ENCODE measurements at places on chromosomes 13 and 19.

GRCh38 chr13:75512253-75512652 lies 25.4 kb downstream of the COMMD6 start:
- no peak for DNase-seq

DNA sequence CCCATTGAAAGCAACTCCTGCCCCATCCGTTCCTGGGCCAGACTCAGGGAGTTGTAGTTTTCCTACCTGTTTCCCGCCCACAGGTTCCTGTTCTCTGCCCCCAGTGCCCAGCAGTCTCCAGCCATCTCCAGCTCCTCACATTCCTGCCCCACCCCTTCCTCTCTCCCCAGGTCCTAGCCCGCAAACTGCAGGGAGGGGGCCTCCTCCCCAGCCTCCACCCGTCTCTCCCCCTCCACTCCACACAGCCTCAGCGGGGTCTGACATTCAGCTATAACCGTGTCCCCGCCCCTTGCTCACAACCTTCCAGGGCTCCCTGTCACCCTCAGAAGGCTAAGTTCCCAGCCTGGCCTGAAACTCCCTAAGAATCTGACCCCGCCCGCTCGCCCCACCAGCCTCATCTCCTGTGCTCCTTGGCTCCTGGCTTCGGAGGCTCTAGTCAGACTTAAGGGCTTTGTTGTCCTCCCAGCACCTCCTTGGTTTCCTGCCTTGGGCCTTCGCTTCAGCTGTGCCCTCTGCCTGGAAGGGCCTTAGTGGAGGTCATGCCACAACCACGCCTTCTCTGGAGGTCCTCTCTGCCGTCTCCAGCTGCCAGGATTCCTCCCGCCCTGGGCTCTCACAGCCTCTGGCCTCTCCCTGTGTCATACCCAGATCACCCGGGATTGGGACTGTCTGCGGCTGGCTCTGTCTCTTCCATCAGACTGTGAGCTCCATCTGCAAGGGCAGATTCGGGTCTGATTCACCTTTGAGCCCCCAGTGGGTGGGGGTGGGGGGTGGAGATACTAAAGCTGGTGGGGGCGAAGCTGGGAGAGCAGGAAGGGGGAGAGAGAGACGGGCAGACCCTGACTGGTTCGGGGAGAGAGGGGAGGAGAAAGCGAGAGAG lies 5.1 kb upstream of the SPACA6 start:
- DNase-seq = no peak

GRCh38 chr13:40317980-40318327 lies 348.5 kb downstream of the FOXO1 start:
- DNase-seq = no peak

DNA sequence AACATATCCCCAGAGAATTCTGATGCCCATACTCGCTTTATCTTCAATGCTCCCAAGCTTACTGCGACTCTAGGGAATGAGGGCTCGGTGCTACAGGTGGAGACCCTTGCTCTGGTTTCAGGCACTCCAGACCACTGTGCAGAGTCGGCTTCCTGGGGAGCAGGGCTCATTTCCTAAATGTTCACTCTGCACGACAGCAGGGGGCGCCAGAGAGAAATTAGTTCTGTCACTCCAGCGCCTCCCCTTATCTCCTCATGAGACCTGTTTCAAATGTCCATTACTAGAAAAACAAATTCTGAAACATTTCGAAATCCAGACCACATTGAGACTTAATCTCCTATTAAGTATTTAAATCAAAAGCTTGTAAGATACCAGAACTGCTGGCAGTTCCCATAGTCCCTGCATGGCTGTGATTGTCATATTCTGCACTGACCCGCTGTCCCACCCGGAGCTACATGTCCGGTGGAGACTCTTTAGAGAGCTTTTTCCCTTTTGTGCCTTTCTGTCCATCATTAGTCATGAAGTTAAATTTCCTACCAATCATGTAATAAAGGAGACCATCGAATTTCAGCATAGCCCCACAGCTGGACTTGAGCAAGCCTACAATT lies 22.4 kb downstream of the EPSTI1 start:
- DNase-seq = peak; percentile 26

- no peak for DNase-seq
Measured at GRCh38 chr13:112324116-112324515, 52.0 kb upstream of the SPACA7 start.

DNA sequence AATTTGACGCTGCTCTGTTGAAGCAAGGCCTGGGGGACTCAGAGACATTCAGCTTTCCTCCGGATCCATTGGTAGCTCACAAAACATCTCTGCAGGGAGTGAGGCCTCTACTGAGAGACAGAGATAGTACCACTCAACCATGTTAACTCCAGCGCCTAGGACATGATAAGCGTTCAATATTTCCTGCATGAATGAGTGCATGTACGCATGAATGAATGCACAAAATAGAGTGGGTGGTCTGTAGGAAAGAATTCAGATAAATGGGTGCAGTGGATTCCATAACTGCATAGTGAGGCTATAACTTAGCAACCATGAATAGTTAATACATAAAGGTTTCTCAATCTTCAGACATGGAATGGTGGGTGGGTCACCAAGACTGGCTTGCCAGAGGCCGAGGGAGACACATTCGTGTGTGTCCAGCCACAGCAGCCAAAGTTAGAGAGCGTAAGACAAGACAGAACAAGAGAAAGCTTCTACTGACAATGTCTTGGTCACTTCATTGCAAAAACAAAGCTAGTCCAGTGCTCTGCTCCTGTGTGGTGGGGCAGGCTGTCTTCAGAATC lies 36.3 kb upstream of the RCBTB2 start:
- no peak for DNase-seq

DNA sequence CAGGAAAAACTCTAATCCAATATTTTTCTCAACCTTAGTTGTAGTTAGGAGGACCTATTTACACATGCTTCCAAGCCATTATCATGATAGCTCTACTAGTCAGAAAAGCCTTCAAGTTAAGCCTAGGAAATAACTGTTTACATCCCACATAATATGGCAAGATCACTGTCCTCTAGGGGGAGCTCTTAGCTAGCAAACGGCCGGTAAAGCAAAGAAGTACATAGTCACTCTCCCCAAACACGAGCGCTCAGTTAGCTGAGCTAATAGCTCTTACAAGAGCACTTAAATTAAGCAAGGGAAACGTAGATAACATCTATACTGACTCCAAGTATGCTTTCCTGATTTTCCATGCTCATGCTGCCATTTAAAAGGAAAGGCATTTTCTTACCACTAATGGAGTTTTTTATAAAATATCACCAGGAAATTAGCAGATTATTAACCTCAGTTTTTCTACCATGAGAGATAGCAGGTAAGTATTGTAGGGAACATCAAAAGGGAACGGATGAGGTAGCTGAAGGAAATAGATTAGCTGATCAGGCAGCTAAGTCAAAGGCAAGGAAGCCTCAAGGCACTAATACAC lies 100.6 kb upstream of the PABPC3 start:
- peak; percentile 49 for DNase-seq

DNA sequence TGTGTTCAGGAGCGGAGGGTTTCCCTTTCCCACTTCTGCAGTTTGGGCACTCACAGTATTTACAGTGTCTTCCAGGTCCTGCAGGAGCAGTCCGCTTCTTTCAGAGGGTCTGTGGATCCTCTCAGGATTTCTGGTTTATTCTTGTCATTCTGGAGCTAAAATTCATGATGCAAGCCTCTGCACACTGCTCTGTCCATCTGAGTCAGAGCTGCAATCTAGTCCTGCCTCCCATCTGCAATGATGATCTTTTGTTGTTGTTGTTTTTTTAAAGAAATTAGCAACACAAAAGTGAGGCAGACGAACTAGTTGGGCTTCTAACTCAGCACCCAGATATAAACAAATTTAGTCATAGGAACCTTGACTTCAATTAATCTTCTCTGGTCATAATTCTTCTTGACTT lies 86.5 kb downstream of the DLEU7 start:
- no peak for DNase-seq

- DNase-seq = no peak
Measured at GRCh38 chr13:65650321-65650720, 1579.8 kb downstream of the PCDH9 start.

DNA sequence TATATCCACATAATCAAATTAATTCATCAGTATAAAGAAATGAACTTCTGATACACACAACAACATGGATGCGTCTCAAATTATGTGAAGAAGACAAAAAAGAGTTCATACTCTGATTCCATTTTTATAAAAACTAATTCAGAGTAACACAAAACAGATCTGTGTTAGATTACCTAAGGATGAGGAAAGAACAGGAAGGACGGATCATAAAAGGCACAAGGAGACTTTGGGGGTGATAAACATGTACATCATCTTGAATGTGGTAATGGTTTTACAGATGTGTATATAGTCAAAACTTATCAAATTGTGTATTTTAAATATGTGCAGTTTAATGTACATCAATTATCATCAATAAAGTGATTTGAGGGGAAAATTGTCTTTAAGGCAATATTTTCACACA lies 59.9 kb upstream of the DOCK9 start:
- DNase-seq = no peak

DNA sequence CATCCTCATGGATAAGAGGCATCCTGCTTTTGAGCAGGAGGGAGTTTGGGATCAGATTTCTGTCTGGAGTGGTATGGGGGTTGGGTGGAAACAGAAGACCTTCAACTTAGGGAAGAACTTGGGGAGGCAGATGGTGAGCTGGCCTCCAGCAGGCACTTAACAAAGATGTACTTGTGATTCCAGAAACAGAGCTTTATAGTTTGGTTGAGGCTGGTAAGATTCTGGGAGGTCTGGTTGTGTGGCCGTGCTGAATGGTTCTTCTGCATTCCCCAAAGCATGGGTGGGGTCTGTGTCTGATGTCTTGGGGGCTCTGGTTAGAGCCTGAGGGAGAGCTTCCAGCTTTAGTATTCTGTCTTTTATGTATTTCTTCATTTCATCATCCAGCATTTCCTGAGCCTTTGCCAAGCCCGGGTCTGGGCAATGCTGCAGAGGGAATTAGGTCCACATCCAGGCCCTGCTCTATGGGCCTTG lies 4.8 kb downstream of the MEGF8 start:
- no peak for DNase-seq

DNA sequence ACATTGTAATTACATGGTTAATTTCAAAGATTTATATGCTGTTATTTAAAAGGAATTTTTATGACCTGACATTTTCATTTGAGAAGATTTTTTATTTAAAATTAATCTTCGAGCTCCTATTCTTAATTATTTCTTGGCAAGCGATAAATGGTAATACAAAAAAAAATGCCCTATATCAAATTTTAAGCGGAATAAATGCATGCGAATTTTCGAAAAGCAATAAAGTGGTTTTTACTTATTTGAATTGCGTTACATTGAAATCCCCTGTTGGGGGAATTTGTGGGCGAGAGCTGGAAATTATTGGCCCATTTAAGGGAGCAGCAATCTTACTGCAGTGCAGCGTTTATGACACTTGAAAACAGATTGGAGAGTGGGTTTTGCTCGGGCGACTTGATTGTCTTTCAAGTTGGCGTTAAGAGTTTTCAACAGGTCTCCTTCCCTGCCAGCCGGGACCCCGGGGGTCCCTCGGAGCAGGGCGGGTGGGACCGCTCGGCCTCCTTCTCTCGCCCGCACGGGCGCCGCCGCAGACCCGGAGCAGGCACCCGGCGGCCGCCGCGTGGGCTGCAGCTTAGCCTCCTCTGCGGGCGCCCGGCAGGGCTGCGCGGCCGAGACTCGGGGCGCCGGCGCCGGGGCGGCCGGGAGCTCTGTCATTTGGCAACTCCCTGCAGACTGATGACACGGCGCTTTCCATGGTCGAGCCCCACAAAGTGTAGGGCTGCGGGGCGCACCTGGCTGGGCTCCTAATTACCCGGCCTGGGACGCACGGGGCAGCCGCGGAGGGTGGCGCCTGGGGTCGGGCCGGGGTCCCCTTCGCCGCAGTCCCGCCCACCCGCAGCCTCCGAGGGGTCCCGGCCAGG lies 255.1 kb upstream of the SOX21 start:
- DNase-seq = peak; percentile 19

DNA sequence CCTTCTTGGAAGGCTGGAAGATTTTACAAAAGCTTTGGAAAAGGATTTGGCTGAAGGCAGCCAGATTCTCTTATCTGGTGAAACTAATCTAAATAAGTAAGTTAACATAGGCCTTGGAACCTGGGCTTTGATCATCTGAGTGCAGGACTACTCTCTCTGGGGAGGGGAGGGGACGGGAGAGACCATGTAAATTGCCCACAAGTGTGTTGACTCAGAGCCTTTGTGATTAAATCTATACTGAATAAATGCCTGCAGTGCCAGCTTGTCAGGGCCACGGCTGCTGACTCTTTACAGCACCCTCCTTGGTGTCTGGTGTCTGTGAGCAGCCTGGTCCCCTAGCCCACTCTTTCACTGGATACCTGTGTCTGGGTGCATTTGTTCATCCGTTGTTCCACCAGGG lies 251.4 kb downstream of the ITGBL1 start:
- DNase-seq = no peak

DNA sequence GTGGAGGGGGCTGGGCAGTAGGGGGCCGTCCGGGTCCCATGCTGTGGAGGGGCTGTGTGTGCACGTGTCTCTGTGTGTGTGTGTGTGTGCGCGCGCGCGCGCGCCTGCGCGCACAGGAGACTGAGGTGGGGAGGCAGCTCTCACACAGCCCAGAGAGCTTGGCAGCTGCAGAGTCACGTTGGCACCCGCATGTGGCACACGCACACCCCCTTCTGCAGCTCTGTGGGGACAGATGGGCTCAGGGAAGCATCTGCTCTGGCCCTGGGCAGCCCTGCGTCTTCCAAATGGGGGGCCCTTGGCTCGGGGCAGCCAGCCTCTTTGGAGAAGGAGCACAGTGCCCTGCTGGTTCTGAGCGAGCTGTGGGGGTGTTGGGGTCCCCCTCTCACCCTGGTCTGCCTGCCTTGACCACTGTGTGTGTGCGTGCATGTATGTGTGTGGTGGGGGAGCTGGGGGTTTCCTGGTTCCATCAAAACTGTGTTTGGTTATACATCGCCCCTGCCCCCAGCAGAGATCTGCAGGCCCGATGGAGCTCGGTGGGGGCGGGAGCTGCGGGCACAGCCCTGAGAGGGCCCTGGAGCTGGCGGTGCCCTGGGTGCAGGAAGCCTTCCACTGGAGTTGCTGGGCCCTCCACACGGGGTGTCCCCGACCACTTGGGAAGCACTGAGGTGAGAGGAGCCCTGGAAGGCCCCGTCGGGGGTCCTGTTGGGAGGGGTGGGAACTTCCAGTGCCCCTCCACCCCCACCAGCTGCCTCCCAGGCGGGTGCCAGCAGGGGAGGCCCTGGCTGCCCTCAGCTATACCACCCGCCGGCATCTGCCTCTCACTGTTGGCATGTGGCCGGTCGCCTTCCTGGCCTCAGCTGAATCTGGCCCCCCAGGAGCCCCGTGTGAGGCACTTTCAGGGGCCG lies 67.1 kb downstream of the KDM4B start:
- DNase-seq = no peak

DNA sequence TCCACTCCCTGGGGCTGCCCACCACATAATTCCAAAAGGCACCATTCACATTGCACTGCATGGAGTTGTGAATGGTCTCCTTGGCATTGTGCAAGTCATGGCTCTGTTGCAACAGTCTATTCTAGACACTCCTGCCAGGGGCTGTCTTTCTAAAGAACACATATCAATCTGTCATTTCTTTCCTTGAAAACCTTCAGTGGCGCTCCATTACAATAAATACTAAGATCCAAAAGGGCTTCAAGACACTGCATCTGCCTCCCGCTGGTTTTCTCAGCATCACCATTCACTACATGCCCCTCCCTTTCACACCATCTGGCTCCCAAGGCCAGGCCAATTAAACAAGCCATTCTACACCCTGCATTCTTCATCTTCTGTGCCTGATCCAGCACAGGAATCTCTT lies 32.2 kb upstream of the TM9SF2 start:
- DNase-seq = no peak

GRCh38 chr13:46126552-46127357 lies 21.9 kb upstream of the CPB2 start:
- DNase-seq = peak; percentile 40
